ENCODE measurements at places on chromosomes 11 and 22. TPM values are rescaled to one million over a fixed set of nuclear protein-coding genes. Genes with fewer than 3 reads are reported as not detected.

DNA sequence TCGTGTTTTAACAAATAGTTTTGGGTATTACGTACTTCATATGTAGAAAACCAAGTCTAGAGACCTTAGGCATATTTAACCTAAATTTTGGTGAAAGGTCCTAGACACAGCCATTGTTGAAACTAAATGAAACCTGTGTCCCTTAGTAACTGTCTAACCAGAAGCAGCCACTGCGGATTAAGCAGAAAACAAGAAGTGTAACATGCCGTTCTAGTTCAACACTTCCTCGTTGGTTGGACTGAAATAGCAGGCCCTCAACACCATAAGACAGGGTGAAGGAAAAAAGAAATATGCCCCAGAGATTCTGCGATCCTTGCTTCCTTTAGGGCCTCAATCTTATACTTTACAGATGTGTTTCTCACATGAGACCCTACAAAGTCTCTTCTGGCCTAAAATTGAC lies 2.0 kb downstream of the NAA40 start:
- no peak for DNase-seq

GRCh38 chr11:68146704-68147474 lies 25.7 kb upstream of the CHKA start:
- peak; percentile 52 for DNase-seq

GRCh38 chr11:115766561-115766960 lies 262.3 kb upstream of the CADM1 start:
- no peak for DNase-seq

GRCh38 chr22:19341500-19341899 lies 50.0 kb upstream of the CLTCL1 start:
- no peak for DNase-seq

DNA sequence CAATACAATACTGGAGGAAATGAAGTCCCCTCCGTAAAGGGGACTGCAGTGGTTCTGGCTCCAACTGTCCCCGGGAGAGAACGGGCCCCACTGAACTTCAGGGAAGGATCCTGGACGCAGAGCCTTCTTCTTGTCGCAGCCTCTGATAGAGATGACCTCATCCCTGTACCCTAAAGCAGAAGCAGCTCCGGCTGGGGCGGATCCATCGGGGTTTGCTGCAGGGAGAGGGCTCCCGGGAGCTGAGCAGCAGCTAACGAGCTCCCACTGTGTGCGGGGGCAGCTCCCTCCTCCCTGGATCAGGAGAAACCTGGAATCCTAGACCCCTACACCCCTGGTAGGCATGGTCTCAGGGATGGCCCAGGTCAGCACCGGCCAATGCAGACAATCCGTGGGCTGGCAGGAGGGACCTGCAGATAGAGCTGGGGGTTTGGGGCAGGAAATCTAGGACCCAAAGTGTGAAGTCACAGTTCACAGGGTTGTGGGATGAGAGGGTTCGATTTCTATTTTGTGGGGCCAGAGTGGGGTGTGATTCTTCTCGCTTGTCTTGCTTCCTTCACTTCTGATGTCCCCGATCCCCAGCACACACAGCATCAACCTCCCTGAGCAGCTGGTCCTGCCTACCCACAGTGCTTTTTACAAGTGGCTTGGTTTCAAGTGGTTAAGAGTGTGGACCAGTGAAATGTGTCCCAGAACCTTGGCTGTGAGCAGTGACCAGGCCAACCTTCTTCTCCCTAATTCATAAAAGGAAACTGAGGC lies 12.9 kb downstream of the KIAA0930 start:
- DNase-seq: no peak

- DNase-seq: no peak
Measured at GRCh38 chr22:44814266-44815098, 62.1 kb downstream of the ARHGAP8 start.

GRCh38 chr11:43689167-43689566 lies 8.6 kb downstream of the HSD17B12 start:
- no peak for DNase-seq

GRCh38 chr22:45316796-45317526 lies 7.2 kb downstream of the FAM118A start:
- no peak for DNase-seq

- no peak for DNase-seq
Measured at GRCh38 chr11:46414466-46414796, 22.9 kb upstream of the CHRM4 start.

MS4A6E gene
- total RNA-seq: not detected

VPREB1 gene
- not detected for total RNA-seq

Measured in HT1080 (cell line).